ENCODE measurements at places on chromosomes 5 and 9.

- no peak for DNase-seq
Observed at GRCh38 chr5:181184845-181185216, 20.2 kb downstream of the TRIM7 start.

DNA sequence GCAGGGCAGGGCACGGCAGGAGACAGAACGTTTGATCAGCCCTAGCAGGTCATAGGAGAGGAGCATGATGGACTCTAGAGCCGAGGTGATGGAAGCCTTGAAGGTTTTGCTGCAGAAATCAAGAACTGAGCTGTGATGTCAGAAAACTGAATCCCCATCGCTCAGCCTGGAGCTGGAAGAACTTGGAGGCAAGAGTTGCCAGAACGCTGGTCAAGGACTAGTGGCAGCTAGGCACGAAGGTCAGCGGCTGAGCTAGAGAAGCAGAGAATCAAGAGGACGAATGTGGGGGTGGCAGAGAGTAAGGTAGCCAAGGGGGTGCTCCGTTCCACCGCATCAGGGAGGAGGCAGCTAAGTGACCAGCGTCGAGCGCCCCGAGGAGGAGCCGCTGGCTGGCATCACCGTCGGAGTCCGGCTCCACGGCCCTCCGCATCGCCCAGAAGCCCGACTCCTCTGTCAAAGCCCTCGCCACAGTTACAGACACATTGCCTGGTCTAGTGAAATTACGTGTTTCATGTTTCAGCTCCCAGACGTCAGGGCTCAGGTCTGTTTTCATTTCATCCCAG, 1.2 kb upstream of the GALNT10 start:
- DNase-seq = no peak

GRCh38 chr5:172659909-172660628, 19.0 kb downstream of the NEURL1B start:
- no peak for DNase-seq

- no peak for DNase-seq
Observed at GRCh38 chr5:153964191-153964879, 74.4 kb downstream of the FAM114A2 start.

DNA sequence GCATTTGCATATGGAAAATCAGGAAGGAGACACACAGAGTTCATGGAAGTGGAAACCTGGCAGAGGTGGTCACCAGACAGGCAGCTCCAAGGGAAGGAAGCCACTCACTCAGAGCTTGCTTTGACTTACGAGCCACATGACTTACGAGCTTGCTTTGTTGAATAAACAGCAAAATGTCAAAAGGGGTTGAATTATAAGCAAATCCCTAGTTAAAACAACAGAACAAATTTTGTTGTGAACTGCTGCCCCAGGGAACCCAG, 164.3 kb downstream of the SYK start:
- no peak for DNase-seq

DNA sequence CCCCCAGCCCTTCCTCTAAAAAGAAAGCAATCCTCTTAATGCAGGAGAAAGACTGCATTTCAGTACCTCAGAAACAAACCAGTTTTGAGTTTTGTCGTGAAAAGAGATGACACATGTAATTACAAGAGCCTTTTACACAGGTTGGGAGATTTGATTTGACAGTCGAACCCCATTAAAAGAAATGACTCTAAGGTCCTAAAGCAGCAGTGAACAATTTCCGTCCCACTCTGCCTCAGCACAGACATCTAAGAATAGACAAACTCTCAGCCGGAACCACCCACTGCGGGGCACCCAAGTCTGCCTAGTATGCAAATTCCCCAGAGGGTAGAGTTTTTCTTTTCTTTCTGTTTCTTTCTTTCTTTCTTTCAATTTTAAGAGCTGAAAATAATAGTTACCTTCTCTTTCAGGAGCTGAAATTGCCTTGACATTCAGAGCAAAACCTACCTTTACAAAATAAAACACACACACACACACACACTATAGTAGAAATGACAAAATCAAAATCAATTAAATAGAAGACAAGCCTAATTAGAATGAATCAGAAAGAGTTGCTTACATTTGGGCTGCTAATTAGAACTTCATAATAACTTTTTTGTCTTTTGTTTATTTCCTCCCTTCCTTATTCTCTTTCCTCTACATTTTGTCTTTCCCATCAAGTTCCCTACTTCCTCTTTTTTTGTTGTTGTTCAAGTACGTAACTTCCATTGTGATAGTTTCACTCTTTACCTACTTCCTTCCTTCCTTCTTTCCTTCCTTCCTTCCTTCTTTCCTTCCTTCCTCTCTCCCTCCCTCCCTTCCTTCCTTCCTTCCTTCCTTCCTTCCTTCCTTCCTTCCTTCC, 65.1 kb downstream of the BASP1 start:
- DNase-seq = no peak

- no peak for DNase-seq
Observed at GRCh38 chr5:55855509-55855908, 4.4 kb downstream of the IL31RA start.

DNA sequence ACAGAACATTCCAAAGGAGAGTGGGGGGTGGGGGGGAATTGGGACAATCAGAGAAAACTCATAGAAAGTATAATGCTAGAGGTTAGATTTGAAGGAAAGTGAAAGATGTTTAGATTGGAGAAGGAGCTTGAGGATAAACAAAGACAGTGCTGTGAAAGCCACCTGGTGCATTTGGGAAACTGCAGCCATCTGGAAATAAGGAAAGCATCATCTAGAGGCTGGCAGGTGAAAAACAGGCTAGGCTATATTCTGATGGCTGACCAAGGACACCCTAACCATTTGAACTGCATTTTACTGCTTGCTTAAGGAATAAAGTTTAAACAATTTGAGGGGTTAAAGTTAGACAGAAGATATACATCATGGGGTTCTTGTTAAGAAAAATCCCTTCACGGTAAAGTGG, 296.4 kb downstream of the CETN3 start:
- DNase-seq = no peak

DNA sequence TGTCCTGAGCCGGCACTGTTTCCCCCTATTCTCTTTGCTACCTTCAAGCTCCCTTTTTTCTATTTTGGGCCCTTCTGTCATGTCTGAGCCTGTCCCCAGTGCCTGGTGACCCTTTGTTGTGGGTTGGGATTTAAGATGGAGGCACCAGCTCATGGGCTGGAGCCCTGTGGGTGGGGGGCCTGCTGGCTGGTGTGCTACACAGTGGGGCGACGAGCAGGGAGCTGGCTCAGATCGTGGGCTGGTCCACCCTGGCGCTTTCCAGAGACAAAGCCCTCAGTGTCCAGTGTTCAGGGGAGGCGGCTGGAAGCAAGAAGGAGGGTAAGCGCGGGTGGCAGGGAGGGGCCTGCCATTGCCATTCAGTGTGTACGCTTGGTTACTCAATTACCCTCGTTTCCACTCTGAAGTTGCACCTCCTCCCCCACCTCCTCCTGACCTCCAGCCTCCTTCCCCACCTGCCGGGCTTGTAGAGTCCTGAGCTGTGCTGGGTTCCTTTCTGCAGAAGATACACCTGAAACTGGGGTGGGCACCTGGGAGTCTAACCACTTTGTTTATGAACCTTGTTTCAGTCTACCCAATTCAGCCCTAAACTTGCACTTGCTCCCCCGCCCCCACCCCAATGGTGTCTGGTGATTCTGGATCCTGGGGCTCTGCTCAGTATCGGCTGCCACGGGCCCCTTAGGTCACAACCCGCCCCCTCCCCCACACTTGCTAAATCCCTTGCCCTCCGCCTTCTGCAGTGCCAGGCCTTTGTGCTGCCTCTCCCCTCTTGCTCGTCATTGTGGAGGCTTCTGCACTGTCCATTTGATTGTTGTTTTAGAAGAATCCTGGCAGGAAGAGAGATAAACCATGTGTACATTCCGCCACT, 49.9 kb downstream of the MVB12B start:
- no peak for DNase-seq

GRCh38 chr5:87054821-87055220, 212.9 kb upstream of the RASA1 start:
- no peak for DNase-seq

DNA sequence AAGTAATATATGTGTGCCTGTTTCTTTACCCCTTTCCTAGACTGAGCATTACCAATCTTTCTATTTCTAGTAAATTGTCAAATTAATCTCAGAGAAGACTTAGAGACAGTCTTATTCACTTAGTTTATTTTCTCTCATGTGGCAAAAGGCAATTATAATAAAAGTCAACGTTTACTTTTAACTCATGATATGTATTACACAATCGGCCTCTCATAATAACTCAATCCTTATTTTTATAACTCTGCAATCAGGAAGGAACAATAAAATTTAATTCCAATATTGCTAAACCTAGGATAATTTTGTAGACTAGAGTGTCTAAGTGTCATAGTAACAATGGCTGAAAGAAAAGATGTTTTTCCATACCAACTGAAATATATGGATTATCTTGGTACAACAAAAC, 214.6 kb downstream of the PDE4D start:
- DNase-seq = no peak

DNA sequence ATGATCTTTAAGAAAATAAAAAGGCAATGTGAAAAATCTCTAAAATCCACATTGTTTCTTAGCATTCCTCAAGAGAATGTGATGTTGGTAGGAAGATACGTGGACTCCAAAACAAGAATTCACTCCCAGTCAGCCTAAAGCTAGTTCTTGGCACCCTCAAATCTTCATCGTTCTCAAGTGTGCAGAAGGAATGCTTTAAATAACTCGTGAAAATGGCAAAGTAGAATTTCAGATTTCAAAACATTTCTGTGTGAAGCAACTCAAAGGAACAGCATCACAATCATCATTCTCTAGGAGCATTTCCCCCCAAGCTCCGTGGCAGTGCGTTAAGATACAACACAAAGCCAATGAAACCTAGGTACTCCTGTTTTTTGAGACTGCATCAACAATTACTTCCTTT, 185.1 kb upstream of the DMAC1 start:
- DNase-seq = no peak

DNA sequence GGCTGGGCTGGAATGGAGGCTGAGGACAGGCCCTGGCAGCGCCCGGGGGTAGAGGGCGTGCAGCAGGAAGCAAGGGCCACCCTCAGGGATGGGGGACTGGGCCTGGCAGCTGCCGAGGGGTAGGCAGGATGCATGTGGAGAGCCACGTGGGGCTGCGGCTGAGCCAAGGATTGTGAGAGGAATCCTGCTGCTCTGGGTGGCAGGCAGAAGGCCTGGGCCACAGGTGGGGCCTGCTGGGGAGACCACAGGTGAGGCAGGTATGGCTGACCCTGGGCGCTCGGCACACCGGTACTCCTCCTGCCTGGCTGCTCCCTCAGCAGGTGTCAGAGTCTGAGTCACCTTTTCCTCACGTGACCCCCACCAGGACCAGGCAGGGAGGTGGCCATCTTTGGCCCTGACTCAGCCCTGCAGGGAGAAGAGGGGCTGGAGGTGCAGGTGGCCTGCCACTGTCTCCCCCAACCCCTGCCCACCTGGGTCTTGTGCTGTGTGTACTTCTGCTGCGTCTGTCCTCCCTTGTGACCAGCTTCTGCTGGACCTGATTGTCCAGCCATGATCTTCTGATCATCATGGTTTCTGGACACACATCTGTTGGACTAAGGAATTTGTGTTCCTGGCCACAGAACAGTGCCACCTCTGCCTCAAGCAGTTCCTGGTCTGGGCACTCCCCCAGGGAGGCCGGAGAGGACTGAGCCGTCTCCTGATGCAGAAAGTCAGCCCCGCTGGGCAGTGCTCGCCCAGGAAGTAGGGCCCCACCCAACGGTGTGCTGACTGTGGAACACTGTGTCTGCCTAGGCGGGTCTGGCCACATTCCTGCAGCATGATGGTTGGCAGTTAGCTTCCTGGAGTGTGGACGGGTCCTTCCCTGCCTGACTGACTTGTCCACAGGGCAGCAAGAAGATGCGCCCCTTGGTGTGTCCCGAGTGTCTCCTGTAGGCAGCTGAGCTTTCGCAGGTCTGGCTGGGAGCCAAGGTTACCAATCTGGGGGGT, 6.4 kb downstream of the ARRDC1 start:
- DNase-seq = no peak

DNA sequence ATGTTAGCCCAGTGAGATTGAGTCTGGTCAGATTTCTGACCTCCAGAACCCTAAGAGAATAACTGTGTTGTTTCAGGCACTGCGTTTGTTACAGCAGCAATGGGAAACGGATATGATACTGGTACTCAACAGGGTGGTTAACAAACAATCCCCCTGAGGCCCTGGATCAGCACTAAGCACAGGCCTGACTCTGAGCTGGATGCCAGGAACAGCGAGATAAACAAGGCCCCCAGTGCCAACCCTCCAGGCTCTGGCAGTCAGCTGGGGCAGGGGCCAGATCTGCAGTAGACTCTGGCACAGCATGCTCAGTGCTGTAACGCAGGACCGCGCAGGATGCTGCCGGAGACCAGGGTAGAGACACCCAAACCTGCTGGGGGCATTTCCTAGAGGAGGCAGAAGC, 22.1 kb downstream of the CPLX2 start:
- DNase-seq = no peak

GRCh38 chr5:37838152-37838932, 1.5 kb downstream of the GDNF start:
- DNase-seq = no peak

DNA sequence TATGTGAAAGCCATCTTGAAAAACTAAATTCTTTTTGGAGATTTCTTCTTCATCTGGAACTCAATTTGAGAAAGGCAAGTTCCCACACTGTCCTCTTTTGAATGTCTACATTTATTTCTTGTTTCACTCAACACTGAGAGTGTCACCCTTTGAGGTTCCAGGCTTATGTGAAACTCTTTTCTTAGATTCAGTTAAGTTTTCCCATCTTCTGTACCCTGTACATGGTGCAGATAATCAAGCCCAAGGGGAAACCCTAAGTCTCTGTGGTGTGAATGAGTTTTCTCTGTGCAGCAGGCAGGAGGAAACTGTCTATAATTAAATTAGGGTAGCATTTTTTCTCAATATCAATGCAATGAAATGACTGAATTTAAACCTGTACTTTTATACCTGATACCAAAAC, 72.3 kb upstream of the PRLR start:
- DNase-seq = no peak

DNA sequence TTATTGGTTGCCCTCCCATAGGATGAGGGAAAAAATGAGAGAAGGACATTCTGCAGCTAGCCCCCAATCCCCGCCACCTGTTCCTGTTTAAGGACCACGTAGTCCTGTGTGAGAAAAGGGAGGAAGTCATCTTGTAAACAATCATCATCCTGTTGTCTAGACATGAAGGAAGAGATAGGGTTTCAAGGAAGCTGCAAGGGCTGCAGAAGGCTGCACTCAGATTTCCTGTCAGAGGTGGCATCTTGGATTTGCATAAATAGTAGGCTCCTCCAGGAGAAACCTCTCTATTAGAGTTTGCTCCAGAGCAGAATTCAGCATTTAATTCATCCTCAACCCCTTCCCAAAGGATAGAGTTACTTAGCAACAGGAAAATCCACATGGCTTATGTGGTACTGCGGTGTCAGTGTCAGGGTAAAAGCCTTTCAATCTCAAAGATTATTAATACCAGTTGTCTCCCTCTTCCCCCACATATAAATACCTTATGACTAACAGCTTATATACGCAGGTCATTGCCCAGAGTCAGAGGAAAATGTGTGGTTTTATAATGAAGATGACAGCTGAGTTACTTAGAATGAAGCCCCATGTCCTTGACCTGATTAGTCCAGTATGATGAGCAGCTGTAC, 4.6 kb upstream of the DNAJC18 start:
- DNase-seq = no peak

GRCh38 chr9:84869091-84869490, 199.6 kb downstream of the NTRK2 start:
- DNase-seq = peak; percentile 47
